ENCODE measurements at places on chromosomes 13 and 19.

DNA sequence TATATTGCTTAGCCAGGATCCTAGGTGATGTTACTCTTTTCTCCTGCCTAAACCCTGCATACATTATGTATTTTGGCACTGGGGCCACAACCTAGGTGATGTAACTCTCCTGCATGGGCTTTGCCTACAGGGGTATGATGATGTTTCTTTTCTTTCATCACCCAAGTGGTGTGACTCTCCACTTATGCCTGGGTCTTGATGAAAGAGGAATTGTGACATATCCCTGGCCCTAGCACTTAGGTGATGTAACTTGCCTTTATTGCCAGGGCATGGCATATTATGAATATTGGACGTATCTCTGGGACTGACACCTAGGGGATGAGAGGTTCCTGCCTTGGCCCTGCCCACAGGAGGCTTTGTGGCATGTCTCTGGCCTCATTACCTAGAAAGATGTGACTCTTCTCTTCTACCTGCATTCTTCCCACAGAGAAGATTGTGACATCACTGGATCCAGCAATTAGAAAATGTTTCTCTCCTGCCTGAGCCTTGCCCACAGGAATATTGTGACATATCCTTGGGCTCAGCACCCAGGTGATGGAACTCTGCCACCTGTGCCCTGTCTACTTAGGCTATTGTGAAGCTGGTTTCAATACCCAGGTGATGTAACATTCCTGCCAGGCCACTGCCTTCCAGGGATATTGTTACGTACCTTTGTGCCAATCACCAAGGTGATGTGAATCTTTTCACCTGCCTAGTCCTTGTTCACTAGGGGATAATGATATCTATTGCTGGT, 27.3 kb upstream of the ZNF254 start:
- DNase-seq: no peak

DNA sequence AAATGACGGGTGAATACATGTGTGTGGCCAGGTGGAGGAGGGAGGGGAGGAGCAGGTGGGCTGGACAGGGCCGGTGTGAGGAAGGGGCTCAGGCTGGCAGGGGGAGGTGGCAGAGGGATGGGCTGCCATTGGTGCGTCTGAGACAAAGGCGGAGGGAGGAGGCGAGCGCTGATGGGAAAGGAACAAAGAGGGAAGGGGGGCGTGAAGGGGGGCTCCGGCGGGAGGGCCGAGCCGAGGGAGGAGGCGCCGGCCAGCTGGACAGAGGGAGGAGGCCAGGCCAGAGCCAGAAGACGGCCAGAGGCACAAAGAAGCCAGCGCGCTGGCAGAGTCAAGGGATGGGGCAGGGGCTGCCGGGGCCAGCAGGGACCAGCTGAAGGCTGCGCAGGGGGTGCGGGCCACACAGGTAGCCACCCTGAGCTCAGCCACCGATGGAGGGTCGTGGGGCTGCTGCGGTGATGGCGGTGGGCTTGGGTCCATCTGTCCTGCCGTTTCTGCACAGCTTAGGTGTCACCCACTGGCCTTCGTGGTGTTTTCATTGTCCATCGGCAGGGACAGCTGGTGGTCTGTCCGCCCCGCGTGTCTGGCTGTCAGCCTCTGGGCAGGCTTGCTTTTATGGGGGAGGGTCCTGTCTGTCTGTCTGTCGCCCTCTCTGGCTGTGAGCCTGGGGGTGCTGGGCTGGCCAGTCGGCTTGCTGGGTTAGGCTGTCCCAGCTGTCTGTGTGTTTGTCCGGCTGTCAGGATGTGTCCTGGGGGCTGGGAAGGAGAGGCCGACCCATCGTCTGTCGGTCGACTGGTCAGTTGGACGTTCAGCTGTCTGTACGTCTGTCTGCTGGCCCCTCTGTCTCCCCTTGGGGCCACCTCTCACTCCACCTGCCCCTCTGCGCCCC, 2.2 kb downstream of the APC2 start:
- no peak for DNase-seq

GRCh38 chr19:416416-416815, 7.5 kb upstream of the C2CD4C start:
- no peak for DNase-seq

GRCh38 chr19:8609279-8610040, 1.1 kb downstream of the ADAMTS10 start:
- DNase-seq: no peak

GRCh38 chr13:39306639-39307589, 268.7 kb downstream of the NHLRC3 start:
- DNase-seq: no peak

- DNase-seq: no peak
Measured at GRCh38 chr13:30551189-30551588, 66.5 kb upstream of the USPL1 start.

- DNase-seq: no peak
Measured at GRCh38 chr13:95603887-95604555, 40.5 kb downstream of the DZIP1 start.

GRCh38 chr19:54179921-54180461, 7.0 kb upstream of the TMC4 start:
- DNase-seq: no peak

- DNase-seq: no peak
Measured at GRCh38 chr13:73696271-73696670, 437.9 kb downstream of the KLF12 start.

DNA sequence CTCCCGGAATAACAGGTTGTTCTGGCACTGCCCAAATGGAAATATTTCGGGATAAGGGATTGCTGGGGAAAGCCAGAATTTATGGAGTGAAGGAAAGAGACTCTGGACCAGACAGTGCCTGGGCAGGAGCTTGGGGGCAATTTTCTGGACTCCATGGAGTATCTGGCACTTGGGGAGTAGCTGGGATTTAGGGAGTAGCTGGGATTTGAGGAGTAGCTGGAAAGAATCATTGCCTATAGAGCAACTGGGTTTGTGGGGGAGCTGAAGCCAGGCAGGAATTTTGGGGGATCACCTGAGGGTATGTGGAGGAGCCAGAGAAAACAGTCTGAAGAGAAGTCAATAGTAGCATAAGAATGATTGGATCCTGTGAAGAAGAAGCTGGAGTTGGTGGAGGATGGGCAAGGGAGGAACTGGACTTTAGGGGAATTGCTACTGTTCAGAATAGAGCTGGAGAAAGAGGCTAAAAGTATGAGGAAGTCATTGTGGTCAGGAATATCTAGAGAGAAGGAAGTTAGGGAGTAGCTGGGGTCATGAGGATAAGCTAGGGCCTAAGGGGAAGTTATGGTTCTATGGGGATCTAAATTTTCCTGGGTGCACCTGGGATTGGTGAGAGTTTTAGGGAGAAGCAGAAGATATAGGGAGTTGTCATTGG, 14.8 kb downstream of the FSD1 start:
- no peak for DNase-seq

- no peak for DNase-seq
Measured at GRCh38 chr19:52967772-52968171, 5.1 kb upstream of the ZNF816 start.

DNA sequence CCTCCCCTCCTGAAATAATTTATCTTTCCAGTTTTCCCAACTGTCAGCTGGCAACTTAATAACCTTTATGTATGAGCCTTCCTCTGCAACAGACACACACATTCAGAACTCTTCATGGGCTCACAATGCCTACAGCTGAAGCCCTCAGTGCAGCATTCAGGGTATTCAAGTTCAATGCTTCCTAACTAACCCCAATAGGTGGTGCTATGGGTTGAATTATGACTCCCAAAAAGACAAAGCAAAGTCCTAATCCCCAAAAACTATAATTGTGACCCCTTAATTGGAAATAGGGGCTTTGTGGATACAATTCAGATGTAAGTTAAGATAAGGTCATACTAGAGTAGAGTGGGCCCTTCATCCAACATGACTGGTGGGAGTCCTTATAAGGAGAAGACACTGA, 202.2 kb downstream of the SUCLA2 start:
- DNase-seq: no peak

- no peak for DNase-seq
Measured at GRCh38 chr13:108733022-108733560, 103.7 kb downstream of the MYO16 start.

GRCh38 chr19:53388904-53389303, 6.0 kb upstream of the ZNF765 start:
- DNase-seq: no peak

GRCh38 chr13:54383604-54384003, 1355.0 kb downstream of the OLFM4 start:
- no peak for DNase-seq

DNA sequence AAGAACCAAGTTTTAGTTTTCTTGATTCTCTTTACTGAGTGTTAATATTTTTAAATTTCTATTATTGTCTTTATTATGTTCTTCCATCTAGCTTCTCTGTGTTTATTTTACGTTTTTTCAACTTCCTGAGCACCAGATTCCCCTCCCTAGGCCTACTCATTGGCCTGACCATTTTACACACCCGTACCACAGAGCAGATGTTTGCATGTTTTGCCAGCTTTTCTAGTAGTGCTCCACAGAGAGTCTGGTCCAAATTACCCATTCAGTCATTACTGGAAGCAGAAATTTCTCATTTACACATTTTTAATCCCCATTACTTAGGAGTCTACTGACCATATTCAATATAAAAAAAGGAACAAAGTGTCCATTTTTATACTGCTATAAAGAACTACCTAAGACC, 66.9 kb downstream of the ING1 start:
- DNase-seq: no peak

- DNase-seq: no peak
Measured at GRCh38 chr13:43269037-43269481, 245.7 kb downstream of the DNAJC15 start.

- no peak for DNase-seq
Measured at GRCh38 chr19:34506026-34506370, 24.4 kb downstream of the WTIP start.

DNA sequence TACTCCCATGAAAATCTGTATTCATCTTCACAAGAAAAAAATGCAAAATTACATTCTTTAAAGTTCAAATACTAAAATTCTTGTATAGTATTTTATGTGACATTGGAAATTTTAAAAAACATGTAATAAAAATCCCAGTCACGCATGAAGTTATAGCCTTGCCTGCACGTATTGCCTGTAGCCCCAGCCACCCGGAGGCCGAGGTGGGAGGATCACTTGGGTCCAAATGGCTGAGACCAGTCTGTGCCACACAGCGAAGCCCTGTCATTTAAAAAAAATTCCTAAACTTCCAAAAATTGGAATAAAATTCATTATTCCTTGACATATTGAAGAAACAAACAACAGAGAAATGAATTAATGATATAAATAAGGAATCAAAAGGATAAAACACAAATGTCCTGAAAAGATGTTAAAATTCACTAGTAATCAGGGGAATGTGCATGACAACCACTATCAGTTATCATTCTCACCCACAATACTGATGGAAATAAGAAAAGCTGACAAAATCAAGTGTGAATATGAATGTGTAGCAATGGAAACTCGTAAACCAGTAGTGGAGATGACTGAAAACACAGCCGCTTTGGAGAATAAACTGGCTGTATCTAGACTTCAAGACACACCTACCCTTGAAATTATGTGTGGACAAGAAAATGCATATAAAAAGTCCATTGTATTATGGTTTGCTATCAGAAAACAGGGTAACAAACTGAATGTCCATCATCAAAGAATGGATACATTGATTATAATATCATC, 7.5 kb downstream of the CARD8 start:
- DNase-seq: no peak

DNA sequence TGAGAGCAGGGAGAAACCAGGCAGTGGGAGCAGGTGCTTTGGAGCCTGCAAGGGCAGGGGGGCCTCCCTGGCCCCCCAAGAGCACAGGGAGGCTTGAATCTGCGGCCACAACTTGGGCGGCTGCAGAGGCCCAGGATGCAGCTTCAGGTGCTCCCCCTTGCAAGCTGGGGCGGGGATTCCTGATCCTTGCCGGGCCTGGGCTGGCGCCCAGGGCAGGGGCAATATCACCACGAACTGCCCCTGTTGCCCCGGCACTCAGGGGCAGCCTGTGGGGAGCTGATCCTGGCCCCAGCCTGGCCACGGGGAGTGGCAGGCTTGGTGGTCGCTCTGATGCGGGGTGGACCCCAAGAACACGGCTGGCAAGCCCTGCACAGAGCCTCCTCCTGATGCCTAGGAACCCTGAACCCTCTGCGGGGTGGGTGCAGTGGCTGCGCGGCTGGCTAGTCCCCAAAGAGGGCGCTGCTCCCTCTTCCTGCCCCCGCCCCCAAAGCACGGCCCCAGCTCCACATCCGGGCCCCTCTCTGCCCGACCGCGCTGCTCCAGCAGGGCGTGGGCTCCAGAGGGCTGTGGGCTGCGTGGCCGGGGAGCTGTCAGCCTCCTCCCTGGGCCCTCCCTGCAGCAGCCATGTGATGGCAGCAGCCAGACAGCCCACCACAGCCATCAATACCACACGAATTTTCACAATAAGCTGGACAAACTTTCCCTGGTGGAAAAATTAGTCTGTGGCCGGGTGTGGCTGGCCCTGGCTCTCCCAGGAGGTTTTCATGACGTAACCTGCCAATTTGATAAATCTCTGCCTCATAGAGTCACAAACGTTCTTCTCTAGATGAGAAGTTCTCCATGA, 21.0 kb downstream of the TNFSF9 start:
- no peak for DNase-seq
